ENCODE measurements at places on chromosomes 2 and 18.

DNA sequence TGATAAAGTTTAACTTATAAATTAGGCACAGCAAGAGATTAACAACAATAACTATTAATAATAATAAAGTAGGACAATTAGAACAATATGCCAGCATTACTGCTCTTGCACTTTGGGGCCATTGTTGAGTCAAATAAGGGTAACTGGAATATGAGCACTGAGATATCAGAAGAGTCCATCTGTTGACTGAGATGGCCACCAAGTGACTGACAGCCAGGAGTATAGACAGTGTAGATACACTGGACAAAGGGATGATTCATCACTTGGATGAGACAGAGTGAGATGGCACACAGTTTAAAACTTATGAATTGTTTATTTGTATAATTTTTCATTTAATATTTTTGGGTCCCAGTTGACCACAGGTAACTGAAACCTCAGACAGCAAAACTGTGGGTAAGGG is 20.0 kb downstream of the NAB1 start:
- no peak for DNase-seq

DNA sequence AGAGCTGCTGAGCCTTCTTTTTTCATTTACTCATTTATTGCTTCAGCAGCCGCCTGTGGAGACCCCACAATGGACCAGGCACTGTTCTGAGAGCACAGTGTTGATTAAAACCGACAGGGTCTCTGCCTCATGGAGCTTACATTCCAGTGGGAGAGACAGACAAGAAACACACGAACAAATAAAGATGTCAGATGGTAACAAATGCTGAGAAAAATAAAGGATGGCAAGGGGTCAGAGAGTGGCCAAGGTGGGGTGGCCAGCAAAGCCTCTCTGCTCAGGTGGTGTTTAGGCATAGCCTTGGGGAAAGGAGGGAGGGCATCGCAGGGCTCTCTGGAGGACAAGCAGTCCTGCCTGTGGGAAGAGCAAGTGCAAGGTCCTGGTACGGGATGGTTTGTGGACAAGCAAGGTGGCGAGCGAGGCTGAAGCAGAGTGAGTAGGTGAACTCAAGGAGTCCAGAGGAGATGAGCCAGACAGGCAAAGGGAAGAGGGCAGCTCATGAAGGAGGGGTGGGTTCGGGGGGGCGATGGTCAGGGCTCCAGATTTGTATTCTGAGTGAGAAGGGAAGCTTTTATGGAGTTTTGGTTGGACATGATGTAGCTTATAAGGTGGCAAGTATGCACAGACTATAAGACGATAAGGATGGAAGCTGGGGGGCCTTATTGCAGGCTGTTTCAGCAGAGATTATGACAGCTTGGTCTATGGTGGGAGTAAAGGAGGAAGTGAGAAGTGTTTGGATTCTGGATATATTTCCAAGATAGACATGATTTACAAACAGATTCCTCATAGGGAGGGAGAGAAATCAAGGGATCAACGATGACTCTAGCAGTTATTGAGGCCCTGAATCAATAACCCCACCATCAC is 8.8 kb upstream of the ITGB6 start:
- DNase-seq, result no peak

DNA sequence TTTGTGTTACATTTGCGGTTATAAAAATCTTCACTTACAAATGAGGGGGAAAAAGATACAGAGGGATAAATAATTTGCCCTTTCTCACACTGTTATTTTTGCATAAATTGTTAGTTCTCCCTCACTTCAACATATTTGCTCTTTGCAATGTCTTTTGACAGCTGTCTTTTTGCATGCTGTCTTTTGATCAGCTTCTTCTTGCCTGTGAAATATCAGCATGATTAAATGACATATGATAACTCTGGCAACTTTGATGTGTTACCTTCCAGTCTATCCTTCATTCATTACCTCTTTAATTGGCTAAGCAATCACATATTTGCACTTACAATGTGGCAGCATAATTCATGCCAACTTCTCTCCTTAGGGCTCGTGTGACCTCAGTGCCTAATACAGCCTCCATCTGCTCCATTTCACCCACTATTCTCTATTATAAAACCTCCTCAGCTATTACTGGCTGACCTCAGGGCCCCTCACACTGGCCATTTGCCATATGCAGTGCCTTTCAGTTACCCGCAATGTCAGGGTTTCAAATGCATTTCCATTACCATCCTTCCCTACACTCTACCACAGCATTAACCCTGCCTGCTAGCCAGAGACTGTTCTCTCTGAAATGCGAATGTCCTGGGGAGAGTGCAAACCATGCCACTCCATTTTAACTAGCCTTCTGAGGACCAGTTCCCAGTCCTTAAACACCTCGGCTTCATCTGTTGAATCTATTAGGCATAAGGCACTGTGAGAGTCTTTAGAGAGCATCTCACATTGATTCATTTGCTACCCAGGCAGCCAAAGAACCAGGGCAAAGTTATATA is 1056.6 kb upstream of the CHAC2 start:
- no peak for DNase-seq

- no peak for DNase-seq
Measured at GRCh38 chr2:124874676-124875075, 849.6 kb downstream of the CNTNAP5 start.

DNA sequence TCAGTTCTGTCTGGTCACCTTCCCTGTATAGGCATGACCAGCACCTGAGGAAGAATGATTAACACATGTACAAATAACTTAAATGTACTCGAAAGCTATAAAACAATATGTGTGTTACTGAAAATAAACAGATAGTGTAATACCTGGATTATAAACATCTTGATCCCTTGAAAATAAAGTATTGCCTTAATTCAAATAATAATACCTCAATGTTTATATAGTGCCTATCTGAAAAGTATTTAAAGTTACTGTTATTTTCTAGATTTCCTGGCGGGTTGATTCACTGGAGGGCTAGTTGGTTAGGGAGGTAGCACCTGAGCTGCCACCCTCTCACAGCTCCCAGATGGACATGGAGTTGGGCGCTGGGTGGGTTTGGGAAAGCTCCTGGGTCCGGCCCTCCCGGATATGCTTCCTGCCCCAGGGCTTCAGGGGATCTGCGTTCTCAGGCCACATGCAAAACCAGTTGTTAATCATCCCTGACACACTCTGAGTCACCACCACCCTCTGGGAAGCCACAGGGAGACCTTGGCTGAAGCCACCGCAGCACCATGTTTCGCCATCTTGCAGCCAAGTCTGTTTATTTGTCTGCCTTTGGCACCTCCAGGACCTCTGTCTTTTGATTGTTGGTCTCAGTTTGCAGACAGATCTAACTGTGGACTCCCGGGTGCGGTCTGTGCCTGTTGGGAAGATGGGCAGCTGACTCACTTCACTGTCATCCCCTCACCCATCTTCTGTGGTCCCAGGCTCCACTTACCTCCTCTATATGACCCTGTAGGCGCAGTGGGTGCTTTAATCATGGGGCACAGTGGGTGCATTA is 35.3 kb downstream of the RAB31 start:
- DNase-seq, result no peak

- no peak for DNase-seq
Measured at GRCh38 chr2:11245322-11245721, 90.1 kb downstream of the SLC66A3 start.
